ENCODE measurements at places on chromosomes 3 and 15. TPM values are rescaled to one million over a fixed set of nuclear protein-coding genes. Genes with fewer than 3 reads are reported as not detected.

ZCWPW2 gene
- 9.8 TPM for total RNA-seq

WDR49 gene
- 6.2 TPM for total RNA-seq

PRTG gene
- 1.4 TPM for total RNA-seq

CYB561D2 gene
- 10.9 TPM for total RNA-seq

TMC3 gene
- 0.37 TPM for total RNA-seq

PFN2 gene
- total RNA-seq = 80.6 TPM

ITGA11 gene
- 5.0 TPM for total RNA-seq

TM4SF1 gene
- 20.9 TPM for total RNA-seq

TNK2 gene
- 14.5 TPM for total RNA-seq

ESYT3 gene
- 1.9 TPM for total RNA-seq

NEK10 gene
- total RNA-seq = 2.0 TPM

GALNT15 gene
- total RNA-seq = 297 TPM

SERPINI2 gene
- total RNA-seq = not detected

NOX5 gene
- total RNA-seq = 0.54 TPM

COL6A5 gene
- not detected for total RNA-seq

POPDC2 gene
- 51.4 TPM for total RNA-seq

FAM174B gene
- total RNA-seq = 11.5 TPM

CAMK1 gene
- 67.6 TPM for total RNA-seq

NRROS gene
- total RNA-seq = 8.0 TPM

RASL12 gene
- 151 TPM for total RNA-seq

AGTR1 gene
- 32.4 TPM for total RNA-seq

ST3GAL6 gene
- total RNA-seq = 8.7 TPM

UNC13C gene
- total RNA-seq = 0.89 TPM

ETV5 gene
- total RNA-seq = 5.9 TPM

SLC9C1 gene
- 0.15 TPM for total RNA-seq

ADAMTS7 gene
- 4.2 TPM for total RNA-seq

TNFSF10 gene
- 22.1 TPM for total RNA-seq

PLD1 gene
- 12.4 TPM for total RNA-seq

MOBP gene
- not detected for total RNA-seq

GREM1 gene
- 55.5 TPM for total RNA-seq

ZWILCH gene
- total RNA-seq = 3.5 TPM

SPTSSB gene
- 0.39 TPM for total RNA-seq

CADM2 gene
- total RNA-seq = 9.1 TPM

SLCO2A1 gene
- 7.8 TPM for total RNA-seq

EXOG gene
- total RNA-seq = 19.7 TPM

CLEC3B gene
- 127 TPM for total RNA-seq

SOX14 gene
- not detected for total RNA-seq

GPR62 gene
- not detected for total RNA-seq

Measured in gastroesophageal sphincter (tissue), 4 donors.